ENCODE measurements at places on chromosomes 16 and 17.

- DNase-seq: no peak
Observed at GRCh38 chr16:61945511-61945910, 90.7 kb downstream of the CDH8 start.

- DNase-seq: no peak
Observed at GRCh38 chr17:28926786-28927185, 23.9 kb upstream of the DHRS13 start.

- no peak for DNase-seq
Observed at GRCh38 chr17:40598619-40599467, 33.6 kb upstream of the CCR7 start.

- DNase-seq: no peak
Observed at GRCh38 chr16:82756283-82756599, 129.5 kb downstream of the CDH13 start.

DNA sequence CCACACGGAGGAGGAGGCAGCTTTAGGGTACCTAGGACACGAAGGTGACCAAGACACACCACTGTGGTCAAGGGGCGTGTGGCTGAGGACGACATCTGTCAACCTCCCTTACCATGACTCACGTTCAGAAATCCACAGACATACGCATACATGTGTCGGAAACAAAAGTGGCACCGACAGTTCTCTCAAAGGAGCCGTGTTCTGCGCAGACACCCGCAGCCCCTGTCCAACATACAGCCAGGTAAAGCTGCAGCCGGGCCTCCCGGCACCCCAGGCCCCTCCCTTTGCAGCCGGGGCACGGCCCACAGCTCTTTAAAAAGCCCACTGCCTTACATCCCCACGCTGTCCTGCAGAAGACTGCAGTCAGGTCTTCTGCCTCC is 40.5 kb upstream of the KLHDC4 start:
- no peak for DNase-seq

DNA sequence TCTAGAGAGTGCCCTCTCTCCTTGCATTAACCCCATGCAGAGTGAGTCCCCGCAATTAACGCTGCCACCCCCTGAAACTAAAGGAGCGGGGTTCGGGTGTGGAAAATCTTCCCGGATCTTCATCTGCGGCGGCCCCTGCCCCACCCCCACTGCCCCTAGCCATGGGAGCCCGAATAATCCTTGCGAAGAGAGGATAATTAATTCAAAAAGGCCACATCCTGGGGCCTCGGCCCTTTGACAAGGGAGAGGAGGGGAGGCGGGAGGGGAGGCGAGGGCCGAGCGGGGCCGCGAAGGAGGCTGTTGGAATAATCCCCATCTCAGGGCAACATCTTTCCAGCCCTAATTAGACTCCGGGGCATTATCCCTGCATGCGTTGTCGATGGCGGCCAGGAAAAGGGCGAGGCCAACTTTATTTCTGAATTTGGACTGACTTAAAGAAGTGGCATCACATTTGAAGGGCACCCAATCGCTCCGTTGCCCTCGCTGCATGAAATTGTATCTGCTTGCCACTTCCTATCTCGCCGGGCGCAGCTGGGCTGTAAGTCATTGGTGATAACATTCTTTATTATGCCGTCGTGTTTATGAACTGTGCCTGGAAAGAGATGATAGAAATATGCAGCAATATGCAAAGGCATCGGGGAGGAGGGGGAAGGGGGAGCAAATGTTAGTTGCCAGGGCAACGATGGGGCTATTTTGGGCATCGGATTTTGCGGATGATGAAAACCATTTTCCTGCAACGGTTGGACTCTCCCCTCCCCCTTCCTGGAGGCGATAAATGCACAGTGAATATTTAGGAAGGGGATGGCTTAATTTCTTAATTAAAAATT is 387.1 kb upstream of the TNRC6C start:
- peak; percentile 43 for DNase-seq

DNA sequence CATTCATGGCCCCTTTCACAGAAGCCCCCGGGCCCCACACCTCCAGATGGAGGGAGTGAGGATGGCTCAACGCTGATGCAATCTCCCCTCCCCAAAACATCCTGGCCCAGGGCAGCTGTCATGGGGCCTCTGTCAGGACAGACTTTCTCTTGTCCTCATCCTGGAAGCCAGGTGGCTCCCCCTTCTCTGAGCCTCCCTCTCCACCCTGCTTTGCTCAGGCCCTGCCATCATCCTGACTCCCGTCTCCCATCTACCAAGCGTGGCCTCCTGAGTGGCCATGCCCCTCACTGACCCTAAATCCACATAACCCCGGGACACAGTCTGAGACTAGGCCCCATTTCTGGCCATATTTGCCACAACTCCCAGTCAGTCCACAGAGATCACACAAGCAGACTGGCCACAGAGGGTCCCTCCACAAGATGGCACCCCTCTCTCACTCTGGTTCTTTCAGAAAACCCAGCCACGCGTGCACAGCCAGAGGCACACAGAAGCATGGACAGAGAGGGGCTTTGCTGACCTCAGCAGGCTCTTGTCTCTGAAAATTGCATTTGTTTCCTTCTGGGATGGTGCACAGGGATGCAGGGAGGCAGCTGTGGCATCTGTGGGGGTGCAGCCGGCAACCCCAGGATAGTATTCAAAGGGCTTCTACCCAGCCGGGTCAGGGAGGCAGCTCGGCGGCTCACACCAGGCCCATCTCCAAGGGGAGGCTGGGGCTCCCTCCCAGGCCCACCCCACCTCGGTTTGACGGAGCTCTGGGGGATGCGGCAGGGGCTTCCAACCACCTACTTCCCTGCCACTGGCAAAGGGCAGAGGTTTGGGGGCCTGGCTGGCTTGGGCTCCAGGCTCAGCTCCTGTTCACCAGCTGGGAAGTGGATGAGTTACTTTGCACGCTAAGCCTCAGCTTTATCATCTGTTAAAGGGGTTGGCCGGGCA is 16.9 kb downstream of the DOC2B start:
- DNase-seq: no peak

DNA sequence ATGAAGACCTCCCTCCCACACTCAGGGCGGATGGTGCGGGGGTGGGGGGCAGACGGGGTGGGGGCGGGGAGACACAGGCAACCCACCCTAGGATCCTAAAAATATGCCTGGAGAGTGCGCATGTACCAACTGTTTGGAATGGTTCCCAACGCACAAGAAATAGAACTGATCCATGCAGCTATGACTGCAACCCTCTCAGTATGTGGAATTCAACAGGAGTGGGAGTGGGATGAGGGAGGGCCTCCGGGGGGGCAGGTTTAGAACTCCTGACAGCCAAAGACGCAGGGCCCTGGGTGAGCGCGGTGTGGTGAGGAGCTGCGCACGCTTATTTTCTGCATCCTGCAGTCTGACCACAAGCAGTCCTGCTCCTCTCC is 1.1 kb upstream of the P2RX5 start:
- DNase-seq: no peak

- no peak for DNase-seq
Observed at GRCh38 chr17:75517297-75517865, 1.1 kb downstream of the TSEN54 start.

GRCh38 chr17:27488231-27488630 is 32.0 kb downstream of the KSR1 start:
- no peak for DNase-seq

DNA sequence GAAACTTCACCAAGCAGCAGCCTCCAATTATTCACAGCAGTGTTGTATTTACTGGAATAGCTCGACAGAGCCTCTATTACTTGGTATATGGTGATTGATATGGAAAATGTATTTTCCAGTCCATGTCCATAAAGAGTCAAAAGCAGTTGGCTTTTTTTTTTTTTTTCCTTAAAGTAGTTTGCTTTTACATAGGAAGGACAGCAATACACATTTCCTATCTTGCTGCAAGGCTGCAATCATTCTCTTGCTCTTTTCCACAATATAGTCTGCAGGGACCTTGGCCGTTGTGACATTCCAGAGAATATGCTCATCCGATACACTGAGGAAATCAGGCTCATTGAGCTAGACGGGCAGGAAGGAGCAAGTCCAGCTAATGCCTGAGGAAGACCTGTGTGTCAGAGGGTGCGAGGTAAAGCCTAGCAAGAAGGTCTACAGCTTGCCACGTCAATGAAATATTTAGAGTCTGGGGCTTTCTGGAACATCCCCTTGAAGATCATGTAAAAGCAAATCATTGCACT is 131.1 kb downstream of the ENGASE start:
- DNase-seq: no peak

- no peak for DNase-seq
Observed at GRCh38 chr16:78609402-78610274, 510.2 kb downstream of the WWOX start.

DNA sequence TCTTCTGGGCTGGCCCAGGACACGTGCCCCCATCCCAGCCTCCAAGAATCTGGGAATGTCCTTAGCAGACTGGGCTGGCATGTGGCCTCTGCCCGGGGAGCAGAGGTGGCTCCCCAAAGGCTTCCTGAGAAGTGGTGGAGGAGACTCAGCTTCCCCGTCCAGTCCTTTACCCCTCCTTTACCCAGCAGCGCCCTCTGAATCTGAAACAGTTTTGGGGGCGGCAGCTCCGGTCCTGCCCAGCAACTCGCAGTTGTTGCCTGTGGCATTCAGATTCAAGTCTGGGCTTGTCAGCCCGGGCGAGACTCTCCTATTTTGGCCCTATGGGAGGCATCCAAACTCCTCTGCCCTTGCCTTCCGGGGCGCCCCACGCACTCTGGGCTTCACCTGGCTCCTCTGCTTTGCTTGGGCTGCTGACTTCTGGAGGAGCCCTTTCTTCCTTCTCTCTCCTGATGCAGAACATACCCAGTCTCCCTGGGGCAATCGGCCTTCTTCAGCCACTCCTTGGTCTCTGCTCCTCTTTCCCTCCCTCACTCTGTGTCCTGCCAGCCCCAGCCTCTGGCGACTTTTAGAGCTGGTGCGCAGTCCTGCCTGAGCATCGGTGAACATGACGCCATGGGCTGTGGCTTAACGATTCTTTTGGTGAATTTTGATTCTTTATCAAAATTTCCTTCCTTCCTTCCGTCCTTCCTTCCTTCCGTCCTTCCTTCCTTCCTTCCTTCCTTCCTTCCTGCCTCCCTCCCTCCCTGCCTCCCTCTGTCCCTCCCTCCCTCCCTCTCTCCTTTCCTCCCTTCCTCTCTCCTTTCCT is 55.2 kb downstream of the CMIP start:
- DNase-seq: no peak

Measured in NCI-H187 (cell line).